ENCODE measurements at places on chromosomes 12 and 14. TPM values are rescaled to one million over a fixed set of nuclear protein-coding genes. Genes with fewer than 3 reads are reported as not detected.

GLS2 gene
- not detected for total RNA-seq

AKAP3 gene
- total RNA-seq: 1.5 TPM

ZFHX2 gene
- total RNA-seq: 0.14 TPM

ARHGEF25 gene
- 22.3 TPM for total RNA-seq

CFAP54 gene
- 1.4 TPM for total RNA-seq

ANG gene
- 5.1 TPM for total RNA-seq

ESR2 gene
- under 0.01 TPM for total RNA-seq

REP15 gene
- total RNA-seq: 0.43 TPM

CCDC60 gene
- total RNA-seq: not detected

KRT8 gene
- 13.4 TPM for total RNA-seq

GYS2 gene
- not detected for total RNA-seq

FZD10 gene
- not detected for total RNA-seq

PROX2 gene
- total RNA-seq: not detected

ASPG gene
- total RNA-seq: not detected

MFAP5 gene
- total RNA-seq: 20.3 TPM
